ENCODE measurements at places on chromosomes 3 and 15.
A peak's percentile ranks its signal among the peaks of the same experiment; 100 is the strongest.

DNA sequence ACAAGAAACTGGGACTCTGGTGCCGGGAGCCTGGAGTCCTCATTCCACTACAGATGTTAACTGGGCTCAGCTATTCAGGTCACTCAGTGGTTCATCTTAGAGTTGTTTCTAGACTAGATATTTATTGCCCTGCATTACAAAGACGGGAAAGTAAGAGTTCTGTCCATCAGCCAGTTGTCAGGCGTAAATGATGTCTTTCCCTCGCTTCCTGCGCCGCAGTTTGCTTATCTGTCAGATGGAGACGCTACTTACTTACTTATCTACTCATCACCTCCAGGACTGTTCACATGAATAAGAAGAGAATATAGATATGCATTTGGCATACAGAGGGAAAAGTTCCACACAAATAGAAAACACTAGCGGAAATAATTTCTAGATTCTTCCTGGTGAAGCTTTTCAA, 47.8 kb upstream of the CGNL1 start:
- no peak for DNase-seq

- no peak for DNase-seq
Measured at GRCh38 chr3:33131331-33132018, 17.7 kb downstream of the CRTAP start.

DNA sequence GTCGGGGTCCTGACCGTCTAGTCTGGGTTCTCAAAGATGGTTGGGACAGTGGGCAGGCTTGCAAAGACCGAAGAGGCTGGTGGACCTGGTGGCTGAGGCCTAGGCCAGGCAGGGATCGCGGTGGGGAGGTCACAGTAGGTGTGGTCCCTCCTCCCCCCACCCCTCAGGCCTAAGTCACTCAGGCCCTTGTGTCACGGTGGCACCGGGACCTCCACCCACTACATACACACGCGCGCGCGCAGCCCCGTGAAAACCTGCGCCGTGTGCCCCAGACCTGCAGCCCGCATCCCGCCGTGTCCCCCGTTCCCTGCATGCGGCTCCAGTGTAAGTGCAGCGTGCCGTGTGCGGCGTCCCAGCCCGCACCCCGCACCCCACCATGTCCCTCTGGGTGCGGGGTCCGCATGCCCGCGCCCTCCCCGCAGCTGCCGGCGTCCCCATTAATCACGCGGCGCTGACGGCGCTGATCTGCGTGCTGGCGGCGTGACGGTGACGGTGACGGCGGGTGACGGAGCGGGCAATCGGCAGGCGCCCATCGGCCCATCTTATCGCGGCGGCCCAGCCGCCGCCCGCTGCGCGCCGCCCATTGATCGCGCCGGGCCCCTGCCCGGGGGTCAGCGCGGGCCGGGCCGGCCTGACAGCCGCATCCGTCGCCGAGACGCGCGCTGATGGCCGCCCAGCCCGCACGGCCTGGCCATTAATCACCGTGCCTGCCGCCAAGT, 24.4 kb downstream of the SEC61A1 start:
- peak; percentile 38 for DNase-seq

- DNase-seq: no peak
Measured at GRCh38 chr3:29486096-29486495, 205.2 kb downstream of the RBMS3 start.

DNA sequence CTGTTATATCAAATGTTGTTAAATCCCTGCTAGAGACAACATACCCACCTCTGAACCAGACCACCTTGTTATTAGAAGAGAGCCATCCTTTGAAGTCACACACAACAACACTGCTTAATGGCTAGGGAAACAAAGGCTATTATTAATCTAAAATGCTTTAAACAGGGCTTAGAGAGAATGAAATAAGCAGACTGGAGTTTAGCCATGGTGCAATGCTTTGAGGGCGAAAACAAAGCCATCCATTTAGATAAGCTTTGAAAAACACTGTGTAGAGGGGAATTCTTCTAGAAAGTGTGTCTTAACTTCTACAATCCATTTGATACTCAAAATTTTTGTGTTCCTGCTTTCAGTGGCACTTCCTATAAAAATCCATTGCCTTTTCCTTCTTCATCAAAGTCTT, 148.6 kb downstream of the IL5RA start:
- no peak for DNase-seq

- DNase-seq: no peak
Measured at GRCh38 chr3:29271475-29271874, 9.4 kb upstream of the RBMS3 start.

GRCh38 chr15:77773903-77774302, 141.2 kb upstream of the LINGO1 start:
- no peak for DNase-seq

DNA sequence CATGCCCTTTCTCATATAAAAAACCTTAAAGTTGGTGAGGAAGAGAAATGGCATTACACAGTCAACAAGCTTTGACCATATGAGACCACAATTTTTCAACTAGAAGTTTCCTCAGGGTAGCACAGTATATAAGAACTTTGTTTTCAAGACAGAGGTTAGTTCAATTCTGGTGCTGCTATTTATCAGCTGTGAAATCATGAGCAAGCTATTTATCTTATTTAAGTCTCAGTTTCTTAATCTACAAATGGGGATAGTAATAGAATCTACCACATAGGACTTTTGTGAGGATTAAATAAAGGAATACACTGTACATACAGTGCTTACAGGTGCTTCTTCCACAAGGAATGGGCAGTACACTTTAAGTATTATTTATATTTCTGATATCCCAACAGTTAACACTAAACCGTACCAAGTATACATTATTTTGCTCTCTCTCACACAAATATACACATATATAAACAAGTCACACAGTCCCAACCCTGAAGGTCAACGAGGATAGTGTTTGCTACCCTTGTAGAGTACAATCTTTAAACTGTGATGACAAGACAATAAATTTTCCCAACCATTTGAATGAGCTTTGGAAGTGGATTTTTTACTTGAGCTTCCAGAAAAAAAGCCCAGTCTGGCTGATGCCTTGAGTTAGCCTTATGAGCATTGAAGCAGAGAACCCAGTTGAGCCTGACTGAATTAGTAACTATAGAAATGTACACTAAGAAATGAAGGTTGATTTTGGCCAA, 178.8 kb downstream of the TNIK start:
- DNase-seq: no peak

DNA sequence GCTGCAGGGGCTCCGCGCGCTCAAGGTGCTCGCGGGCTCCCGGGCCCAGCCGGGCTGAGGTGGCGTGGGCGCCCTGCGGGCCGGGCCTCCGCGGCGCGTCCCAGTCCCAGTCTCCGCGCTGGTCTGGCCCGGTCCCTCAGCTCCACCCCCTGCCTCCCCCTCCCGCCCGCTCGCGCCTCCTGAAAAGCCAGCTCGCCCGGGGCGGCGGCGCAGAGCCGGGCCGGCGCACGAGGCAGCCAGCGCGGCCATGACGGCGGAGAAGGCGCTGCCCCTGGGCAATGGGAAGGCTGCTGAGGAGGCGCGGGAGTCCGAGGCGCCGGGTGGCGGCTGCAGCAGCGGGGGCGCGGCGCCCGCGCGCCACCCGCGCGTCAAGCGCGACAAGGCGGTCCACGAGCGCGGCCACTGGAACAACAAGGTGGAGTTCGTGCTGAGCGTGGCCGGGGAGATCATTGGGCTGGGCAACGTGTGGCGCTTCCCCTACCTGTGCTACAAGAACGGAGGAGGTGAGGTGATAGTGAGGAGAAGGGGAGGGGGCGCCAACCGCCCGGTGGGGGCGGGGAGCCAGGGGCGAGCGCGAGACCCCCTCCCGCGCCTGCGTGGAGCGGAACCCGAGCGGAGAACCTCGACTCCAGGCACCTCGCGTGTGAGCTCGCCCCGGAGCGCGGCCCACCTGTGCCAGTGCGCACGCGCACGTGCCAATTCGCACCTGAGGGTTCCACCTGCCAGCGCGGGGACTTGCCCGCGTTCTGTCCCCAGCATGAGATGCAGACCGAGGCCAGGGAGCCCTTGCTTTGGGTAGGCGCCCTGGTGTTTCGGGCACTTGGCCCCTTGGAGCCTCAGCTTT, at the start of gene SLC6A11:
Gene SLC6A11 (plus strand): TSS at position 210 of the 844 bp plus-strand sequence. CDS start 38 bp downstream, at position 248.
- DNase-seq: no peak

- no peak for DNase-seq
Measured at GRCh38 chr3:113088616-113089015, 97.8 kb downstream of the GTPBP8 start.

DNA sequence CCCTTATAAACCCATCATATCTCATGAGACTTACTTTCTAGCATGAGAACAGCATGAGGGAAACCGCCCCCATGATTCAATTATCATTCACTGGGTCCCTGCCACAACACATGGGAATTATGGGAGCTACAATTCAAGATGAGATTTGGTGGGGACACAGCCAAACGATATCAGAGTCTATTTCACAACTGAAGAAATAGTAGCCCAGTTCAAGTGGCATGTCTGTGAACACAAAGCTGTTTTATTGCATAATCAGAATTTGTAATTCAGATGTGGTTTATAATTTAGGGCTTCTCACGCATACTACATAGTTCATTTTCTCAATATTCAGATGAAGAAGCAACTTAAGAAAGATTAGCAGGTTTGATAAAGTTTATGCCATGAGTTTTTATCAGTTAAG, 1188.0 kb upstream of the ALCAM start:
- DNase-seq: no peak

DNA sequence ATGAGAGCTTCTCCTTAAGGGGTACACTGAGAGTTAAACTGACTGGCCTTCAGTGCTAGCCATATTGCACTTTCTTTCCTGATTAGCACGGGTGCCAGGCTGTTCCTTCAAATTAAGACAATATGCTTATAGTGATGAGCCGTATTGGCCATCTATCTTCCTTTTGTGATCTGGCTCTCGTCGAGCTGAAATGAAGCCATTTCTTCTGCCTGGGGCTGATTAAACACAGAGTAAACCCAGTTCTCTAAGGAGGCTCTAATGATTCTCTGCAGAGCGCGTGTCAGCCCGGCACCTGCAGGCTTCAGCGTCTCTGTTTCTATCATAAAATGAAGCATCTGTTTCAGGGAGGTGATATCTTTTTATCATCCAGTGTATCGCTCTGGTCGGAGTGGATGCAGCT, 107.5 kb upstream of the NR2F2 start:
- no peak for DNase-seq

DNA sequence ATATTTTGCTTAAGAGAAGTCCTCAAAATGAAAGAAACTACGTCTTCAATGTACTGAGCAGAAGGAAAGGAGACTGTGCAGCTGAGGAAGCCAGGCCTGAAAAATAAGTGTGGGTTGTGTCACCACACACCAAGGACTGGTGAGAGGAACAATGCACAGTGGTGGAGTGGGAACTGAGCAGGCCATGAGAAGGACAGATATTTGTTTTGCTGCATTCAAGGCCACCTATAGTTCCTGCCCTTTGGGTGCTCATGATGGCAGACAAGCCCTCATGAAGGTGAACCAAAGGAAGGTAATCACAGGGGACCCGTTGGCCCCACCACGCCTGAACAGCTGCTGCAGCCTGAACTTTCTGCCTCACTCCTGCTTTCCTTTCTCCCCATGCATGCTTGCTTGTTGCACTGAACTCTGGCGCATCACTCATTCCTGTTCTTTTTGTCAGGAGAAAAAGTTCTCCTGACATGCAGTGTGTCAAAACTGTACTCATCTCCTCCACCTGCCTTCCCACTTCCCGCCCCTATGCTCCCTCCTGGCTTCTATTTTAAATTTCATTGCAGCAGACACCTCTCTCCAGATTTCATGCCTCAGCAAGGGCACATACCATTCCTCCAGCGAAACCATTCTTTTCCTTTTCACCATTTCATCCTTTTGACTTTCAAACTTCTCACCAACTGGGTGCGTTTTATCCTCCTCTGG, 2.2 kb upstream of the RNF7 start:
- no peak for DNase-seq

GRCh38 chr15:98755138-98755537, 106.8 kb downstream of the IGF1R start:
- no peak for DNase-seq

- no peak for DNase-seq
Measured at GRCh38 chr15:27238707-27239423, 267.9 kb downstream of the GABRG3 start.

- no peak for DNase-seq
Measured at GRCh38 chr15:93152360-93152759, 63.3 kb upstream of the RGMA start.

DNA sequence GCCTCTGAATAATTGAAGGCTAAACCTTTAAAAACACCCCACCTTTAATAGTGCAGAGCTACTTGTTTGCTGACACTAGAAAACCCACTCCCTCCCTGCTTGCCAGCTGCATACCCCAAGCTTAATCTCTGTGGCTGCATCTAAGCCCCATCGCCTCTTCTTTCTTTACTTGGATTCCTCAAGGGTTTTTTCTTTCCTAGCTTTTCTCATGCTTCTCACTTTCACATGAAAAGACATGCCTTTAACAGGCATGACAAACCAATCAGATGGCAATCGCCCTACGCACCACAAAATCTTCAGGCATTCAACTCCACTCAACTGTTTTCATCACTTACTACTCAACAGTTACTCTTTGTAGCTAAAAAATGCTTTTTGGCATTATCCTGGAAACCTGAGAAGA, 77.5 kb downstream of the PLD1 start:
- DNase-seq: no peak

- no peak for DNase-seq
Measured at GRCh38 chr15:73629798-73630429, 3.3 kb downstream of the NPTN start.

- DNase-seq: no peak
Measured at GRCh38 chr15:52005748-52006701, 13.0 kb upstream of the MAPK6 start.

Data from T follicular helper cell (primary cell).